Posterior vena cava (tissue), 2 donors: ENCODE measurements at places on chromosomes 2 and 18.

DNA sequence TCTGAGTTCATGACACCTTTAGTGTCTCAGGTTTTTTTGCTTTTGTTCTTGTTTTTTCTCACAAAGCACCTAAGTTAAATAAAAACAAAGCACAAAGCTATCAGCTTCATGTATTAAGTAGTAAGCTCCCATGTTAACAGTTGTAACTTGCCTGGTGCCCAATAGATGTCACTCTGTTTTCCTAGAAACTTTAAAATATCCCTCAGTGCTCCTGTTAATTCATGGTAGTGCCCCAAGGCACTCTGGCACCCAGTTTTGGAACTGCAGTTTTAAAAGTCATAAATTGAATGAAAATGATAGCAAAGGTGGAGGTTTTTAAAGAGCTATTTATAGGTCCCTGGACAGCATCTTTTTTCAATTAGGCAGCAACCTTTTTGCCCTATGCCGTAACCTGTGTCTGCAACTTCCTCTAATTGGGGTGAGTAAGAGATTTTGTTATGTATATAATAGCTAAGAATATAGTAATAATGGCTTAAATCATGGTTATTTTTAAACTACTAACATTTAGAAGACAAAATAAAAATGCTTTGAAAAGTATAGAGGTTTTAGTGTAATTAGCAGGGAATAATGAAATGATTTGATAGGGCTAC lies 555.0 kb upstream of the TMEFF2 start:
- no peak for DNase-seq

GRCh38 chr2:174184915-174185314 lies 63.4 kb downstream of the OLA1 start:
- no peak for DNase-seq

DNA sequence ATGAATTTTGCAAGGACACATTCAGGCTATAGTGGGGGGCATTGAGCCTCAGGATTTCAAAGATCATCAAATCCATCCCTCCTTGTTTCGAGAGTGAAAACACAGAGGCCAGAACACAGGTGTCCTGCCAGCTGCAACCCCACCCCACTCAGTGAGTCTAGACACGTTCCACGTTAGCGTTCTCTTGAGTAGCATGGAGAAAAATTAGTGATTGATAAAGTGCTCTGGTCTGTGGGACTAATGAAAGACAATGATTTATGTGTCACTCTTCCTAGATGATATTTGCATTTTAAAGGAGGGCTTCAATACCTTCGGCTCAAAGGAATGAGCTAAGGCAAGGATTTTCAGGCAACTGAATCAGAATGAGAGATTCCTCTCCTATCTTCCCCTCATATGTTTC lies 43.8 kb downstream of the SLC4A3 start:
- DNase-seq, result no peak

DNA sequence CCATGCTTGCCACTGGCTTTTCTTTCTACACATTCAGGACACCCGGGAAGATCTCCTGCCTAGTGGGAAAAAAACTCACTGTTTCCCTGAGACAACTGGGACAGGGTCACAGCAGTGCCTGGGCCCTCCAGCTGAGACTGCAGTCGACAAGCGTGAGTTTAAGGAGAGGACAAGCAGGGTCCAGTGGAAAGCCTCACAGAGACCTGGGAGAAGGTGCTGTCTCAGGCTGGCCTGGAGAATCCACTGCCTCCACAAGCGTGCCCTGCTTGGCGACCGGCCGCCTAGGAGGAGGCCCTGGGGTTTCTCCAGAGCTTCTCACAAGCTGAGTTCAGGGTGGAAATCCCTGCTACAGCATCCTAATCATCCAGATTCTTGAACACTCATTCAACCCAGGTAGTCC lies 519.6 kb upstream of the RAB6C start:
- DNase-seq, result peak; percentile 45

GRCh38 chr2:222842491-222843174 lies 18.2 kb upstream of the ACSL3 start:
- DNase-seq, result no peak

DNA sequence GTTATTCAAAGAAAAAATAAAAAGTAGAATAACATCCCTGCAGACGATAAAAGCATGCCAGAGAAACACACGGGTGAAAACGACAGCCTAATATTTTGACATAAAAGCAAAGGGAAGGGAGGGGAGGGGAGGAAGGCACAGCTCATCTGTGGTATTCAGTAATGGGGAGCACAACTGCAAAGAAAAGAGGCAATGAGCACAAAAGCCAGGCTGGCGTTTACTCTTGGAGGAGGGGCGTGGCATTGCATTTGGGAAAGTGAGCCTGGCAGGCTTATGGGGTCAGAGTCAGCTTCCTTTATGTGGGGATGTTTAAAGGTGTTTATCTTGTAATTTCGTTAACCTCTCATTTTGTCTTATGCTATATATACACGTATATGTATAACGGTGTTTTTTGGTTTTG lies 53.2 kb downstream of the STEAP3 start:
- DNase-seq, result no peak

- no peak for DNase-seq
These were observed 43.6 kb downstream of the NOL10 start for GRCh38 chr2:10646153-10646552.

DNA sequence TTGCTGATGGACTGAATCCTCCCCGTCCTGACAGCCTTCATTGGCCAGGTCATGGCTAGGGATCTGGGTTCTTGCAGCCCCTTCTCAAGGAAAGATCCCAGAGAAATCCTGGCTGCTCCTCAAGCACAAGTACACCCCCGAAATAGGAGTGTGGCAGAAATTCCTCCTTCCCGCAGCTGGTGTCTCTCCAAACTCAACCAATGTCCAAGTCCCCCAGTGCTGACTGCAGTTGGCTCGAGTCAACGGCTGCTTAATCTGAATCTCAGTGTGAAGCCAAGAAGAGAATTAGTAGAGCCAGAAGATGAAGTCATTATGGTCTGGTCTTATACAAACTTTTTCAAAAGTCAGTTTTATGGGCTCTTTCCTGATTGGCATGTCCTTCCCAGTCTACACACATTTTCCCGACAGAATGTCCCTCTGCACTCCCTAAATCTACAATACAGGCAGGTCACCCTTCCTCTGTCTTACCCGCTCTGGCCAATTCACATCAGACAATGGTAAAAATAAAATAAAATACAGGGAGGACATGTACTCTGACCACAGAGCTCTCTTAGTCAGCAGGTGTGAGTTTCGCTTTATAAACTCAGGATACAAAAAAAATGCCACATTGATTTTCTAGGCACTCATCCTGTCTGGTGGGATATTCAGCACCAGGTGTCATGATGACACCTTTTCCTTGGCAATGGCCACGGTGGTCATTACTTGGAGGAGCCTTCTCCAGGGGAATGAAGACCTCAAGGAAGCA lies 76.9 kb upstream of the PAPOLG start:
- DNase-seq, result no peak

GRCh38 chr2:26465266-26465925 lies 12.5 kb downstream of the OTOF start:
- peak; percentile 77 for DNase-seq

- DNase-seq, result no peak
These were observed 212.0 kb upstream of the ID2 start for GRCh38 chr2:8469709-8470493.

GRCh38 chr2:240685771-240686371 lies 3.2 kb upstream of the AQP12B start:
- DNase-seq, result peak; percentile 26

DNA sequence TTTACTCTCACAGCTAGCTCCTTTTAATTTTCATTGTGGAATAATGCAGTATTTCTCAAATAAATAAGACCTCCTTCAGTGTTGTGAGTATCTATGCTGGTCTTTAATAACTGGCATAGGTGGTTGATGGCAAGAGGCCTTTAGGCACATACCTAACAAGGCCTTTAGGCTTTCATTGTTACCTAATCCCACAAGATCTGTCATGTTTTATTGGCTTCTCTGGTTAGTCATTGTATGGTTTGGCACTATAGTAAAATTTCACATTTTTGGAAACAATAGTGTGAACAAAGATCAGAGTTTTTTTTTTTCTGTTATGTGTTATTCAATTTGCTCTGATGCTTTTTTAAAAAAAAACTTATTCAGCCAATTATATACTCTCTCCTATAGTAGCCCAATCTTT lies 89.8 kb upstream of the NEUROD1 start:
- DNase-seq, result no peak

DNA sequence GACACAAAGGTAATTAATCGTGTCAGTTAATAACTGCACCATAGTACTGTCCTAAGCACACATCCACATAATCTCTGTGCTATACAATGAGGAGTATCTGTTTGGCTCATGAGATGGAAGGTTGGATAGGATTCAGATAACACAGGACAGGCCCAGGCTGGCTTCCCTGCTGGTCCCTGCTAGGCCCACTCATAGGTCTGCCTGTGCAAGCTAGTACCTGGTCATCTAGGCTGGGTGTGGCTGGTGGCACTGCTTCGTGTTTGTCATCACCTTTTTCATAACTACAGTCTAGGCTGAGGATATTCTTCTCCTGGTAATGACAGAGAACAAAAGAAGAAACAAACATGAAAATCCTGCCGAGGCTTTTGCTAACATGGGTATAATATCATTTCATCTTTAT lies 392.8 kb downstream of the TRIB2 start:
- DNase-seq, result peak; percentile 51

DNA sequence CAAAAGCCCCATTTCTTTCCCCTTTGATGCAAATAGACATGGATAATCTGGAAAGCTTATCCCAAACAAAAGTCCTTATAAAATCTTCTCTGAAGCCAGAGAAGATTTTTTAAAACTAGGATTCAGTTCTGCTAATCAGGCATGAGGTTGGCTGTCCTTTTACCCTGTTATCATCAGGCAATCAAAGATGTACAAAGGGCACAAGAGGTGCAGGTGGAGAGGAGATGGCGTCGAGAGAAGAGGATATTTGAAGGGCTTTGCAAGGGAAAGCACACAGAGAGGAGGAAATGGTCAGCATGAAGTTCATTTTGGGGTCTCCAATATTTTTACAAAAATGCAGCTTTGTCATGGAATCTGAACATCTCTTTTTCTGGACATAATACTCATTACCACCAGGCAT lies 88.5 kb downstream of the KLF7 start:
- no peak for DNase-seq

- DNase-seq, result peak; percentile 68
These were observed 14.4 kb upstream of the RAB17 start for GRCh38 chr2:237604960-237605359.

DNA sequence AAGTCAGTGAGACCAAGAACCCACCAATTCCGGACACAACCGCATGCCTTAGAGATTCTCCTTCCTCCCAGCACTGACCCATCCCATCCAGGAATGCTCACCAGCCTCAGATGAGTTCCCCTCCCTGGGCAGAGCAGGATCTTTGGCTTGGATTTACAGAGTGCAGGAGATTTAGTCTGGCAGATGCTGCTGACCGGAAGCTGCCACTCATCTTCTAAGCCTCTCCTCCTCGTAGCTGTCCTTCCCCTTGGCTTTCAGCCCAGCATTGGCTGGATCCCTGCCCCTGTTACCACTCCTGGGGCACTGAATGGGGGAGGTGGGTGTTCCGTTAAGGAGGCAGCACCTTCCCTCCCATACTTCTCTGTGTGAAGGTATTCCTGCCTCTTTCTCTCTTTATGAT lies 53.2 kb downstream of the VWA3B start:
- no peak for DNase-seq

DNA sequence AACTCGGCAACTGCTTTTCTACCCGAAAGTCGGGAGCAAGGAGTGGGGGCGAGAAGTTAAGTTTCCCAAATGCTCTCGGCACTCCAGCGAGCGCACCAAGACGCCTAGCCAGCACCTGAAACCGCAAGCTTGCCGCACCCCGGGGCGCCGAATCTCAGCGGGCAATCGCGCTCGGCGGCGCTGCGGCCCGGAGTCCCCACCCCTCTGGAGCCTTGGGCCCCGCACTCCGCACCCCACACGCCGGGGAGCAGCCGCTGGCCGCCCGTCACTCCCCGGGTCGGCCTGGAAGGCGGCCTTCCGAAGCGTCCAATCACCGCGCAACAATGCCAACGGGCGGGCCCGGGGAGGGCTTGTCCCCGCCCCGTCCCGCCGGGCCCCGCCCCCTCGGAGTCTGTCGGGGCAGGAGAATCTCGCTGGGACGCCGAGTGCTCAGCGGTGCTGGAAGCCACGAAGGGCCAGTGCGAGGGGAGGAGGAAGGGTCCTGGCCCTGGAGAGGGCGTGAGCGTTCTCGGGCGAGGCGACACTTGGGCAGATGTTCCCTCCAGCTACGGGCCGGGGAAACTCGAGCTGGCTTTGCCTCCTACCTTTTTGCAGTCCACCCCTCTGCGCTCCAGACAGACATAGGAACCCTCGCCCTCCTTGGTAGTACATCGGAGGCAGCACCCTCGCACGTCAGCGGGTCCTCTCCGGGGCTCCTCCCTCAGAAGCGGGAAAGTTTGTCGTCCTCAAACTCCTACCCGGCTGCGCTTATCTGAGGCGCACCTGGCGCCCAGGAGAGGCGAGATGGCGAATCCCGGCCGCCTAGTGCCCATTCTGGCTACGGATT lies 1.1 kb upstream of the ZBTB7C start:
- DNase-seq, result peak; percentile 97

DNA sequence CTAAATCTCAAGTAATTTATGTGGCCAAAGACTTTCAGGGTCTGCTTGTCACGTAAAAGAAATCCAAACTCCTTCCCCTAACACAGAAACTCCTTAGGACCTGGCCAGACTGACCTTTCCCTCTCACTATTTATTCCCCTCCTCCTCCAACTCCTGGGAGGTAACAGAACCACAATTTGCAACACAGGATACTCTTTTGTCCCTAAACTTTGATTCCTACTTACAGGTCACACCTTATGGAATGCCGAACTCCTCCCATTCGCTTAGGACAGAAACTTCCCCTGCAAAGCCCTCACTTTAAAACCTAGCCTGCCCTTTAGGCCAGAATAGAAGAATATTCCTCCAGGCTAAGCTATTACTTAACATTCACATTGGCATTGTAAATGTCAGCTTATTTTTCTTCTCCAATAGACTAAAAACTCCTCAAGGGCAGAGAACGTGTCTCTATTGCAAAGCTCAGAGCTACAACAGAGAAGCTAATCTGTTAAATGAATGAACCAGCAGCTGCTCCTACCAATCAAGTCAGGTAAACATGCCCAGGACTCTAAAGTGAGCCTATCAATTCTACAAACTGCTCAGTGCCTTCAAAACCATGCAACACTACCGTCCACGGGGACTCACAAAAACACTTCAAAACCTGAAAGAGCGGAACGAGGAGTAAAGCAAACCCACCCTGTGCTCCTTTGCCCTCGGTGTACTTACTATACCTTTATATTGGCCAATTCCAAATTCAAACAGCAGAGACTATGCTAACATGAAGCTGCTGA lies 6.1 kb downstream of the INO80D start:
- no peak for DNase-seq
